ENCODE measurements at places on chromosomes 1 and 21.

- DNase-seq, result no peak
Observed at GRCh38 chr1:226497991-226498639, 50.4 kb upstream of the STUM start.

DNA sequence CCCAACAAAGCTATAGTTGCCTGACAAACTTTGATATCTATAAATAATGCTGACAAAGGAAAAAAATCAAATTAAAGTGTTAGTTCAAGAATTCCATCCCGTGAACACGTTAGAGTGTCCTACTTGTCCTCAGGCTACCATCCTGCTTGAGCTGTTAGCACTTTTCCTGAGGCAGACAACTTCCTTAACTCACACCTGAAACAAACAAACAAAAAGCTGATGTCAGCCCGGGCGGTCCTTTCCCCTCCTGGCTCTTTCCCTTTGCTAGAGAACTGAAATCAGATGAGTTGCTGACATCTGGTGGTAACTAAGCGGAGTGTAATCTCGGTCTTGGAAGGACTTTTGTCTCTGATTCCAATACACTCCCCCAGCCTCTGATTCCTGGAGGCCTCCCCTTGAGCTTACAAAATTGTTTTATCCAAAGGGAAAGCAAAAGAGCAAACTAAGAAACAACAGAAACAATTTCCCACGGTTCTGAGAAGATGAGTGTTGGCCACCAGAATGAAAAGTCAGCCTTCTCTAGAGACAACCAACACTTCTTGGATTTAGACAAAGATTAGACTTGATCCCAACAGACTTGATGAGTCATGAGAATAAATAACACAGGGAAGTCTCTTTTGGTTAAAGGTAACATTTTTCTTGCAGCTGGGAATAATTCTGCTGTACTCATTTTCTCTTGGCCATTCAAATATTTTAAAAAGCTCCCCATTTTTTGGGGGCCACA, 135.4 kb downstream of the PROX1 start:
- no peak for DNase-seq

GRCh38 chr21:32070126-32070525, 197.3 kb downstream of the HUNK start:
- no peak for DNase-seq

GRCh38 chr1:172814428-172814827, 155.5 kb downstream of the FASLG start:
- no peak for DNase-seq

- no peak for DNase-seq
Observed at GRCh38 chr1:162357681-162358266, 18.9 kb downstream of the SPATA46 start.

- no peak for DNase-seq
Observed at GRCh38 chr1:53275566-53275965, 37.2 kb upstream of the MAGOH start.

DNA sequence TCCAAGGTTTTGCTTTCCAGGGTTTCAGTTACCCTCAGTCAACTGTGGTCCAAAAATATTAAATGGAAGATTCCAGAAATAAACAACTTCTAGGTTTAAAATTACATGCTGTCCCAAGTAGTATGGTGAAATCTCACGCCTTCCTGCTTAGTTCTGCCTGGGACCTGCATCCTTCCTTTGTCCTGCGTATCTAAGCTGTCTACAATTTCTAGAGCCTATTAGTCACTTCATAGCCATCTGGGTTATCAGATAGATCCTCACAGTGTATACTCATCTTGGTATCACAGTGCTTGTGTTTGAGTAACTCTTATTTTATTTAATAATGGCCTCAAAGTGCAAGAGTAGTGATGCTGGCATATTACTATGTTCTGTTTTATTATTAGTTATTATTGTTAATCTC, 157.7 kb downstream of the ROR1 start:
- DNase-seq, result no peak

DNA sequence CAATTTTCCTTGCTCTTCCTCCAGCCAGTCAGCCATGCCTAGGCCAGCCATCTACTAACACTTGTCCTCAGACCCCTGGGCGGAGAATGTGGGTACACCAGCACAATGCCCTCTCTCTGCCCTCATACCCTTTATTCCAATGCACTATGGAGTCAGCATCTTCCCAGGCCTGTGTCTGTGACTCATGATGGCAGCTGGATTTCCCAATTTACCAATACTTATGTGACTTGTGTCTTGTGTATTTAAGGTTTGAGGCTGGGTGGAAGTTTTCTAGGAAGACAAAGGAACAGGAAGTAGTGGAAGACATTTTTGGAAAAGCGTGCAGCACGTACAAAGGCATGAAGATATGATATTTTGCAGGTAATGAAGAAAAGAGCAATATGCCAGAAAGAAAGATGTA, 114.3 kb downstream of the NMNAT2 start:
- no peak for DNase-seq

DNA sequence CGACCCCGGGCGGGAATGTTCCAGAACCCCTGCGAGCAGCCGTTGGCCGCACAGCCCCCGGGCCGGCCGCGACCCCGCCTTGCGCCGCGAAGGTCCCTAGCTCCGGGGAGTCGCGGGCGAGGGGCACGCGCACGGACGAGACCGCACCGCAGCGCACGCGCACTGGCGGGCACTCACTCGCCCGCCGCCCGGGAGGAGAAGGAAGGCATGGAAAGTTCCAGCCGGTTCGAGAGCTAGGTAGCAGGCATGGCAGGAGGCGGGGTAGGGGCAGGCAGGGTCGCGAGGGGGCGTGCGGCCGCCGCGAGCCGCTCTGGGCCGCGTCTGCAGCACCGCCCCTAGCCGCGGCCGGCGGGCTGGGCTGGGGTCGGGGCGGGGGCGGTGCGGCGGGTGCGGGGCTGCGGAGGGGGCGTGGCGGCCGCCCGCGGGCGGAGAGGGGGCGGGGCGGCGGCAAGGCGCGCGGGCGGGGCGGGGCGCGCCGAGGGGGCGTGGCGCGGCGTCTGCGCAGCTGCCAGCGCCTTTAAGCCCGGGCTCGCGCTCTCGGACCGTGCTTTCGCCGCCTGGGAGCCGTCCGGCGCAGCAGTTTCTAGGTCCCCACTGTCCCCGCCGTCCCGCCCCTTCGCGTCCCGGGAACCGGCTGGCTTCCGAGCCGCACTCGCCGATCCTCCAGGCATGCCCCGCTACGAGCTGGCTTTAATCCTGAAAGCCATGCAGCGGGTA, at the start of the genes MRPS6 and SLC5A3:
TSS of gene MRPS6 (plus strand) at position 547 of the 717 bp plus-strand sequence. CDS start at position 670, 123 bp downstream.
TSS of gene SLC5A3 (plus strand) at position 547 of the 717 bp plus-strand sequence. CDS start 21,621 bp downstream, outside the sequence.
- DNase-seq, result peak; percentile 80

- no peak for DNase-seq
Observed at GRCh38 chr1:9279172-9279840, 13.4 kb upstream of the SPSB1 start.

- DNase-seq, result no peak
Observed at GRCh38 chr1:199226163-199226562, 587.3 kb downstream of the PTPRC start.

- no peak for DNase-seq
Observed at GRCh38 chr1:86636898-86637297, 67.5 kb upstream of the SH3GLB1 start.

DNA sequence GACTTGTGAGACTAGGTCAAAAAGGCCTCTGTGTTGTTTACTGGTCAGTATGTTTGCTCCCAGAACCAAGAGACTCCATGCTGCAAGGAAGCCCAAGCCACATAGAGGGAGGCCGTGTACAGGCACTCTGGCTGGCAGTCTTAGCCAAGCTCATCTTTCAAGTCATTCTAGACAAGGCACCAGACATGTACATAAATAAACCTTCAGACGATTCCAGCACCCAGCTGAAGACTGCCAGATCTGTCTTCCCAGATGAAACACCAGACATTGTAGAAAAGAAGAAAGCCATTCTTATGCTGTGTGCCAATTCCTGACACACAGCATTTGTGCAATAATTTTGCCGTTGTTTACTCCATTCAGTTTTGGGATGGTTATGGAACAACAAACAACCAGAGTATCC, 595.5 kb downstream of the KIF26B start:
- DNase-seq, result no peak

DNA sequence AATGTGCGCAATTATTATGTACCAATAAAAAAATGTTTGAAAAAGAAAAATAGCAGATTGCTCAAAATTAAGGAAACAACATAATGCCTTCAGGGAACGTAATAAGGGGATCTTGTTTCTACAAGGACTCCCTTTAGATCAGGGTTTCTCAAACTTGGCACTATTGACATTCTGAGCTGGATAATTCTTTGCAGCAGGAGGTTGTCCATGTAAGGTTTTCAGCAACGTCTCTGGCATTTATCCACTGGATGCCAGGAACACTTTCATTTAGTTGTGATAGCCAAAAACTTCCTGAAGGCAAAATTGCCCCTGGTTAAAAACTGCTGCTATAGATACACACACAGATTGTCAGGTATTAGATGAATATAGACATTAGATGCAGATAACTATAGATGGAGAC, 666.7 kb upstream of the ADAMTS5 start:
- no peak for DNase-seq

- no peak for DNase-seq
Observed at GRCh38 chr1:108106775-108107174, 93.4 kb downstream of the SLC25A24 start.

GRCh38 chr21:41641821-41642701, 124.8 kb downstream of the RIPK4 start:
- no peak for DNase-seq

GRCh38 chr1:161511018-161511755, 5.9 kb downstream of the FCGR2A start:
- no peak for DNase-seq

DNA sequence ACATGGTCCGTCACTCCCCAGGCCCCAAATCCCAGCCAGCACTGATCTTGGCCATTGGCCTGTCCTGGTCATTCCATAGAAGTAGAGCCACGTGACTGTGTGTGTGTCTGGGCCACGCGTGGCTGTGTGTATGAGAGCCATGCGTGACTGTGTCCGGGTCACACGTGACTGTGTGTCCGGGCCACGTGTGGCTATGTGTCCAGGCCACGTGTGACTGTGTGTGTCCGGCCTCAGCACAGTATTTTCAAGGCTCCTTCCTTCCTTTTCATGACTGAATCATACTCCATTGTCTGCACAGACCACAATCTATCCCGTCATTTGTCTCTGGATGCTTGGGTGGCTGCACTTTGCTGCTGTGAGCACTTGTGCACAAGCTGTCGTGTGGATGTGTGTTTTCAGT, 67.4 kb downstream of the SKI start:
- DNase-seq, result no peak

DNA sequence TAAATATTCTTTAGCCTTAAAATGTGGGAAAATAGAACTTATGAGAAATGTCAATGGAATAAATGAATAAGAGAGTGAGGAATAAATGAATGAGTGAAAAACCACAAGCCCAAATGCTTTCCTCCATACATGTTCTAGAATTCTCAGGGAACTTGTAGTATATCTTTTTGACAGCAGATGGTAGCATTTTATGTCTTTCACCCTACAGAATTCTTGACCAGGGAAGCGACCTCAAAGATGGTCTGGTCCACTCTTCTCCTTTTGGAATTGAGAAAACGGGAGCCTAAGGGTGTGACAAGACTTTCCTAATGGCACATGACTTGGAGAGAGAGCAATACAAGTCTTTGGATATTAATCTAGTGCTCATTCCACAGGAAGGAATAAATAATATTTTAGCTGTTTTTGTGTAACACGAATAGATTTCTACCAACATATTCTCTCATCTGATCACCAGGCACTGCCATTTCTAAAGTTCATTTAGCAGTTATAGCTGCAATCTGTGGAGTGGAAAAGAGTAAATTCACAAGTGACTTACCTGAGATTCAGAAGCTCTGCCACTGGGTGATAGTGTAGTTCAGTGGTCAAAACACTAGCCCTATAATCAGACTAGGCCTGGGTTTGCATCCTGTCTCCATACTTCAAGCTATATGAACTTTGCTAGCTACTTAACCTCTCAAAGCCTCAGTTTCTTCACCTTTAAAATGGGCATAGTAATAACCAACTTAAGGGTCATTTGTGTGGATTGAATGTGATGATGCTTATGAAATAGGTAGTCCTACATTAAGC, 15.0 kb upstream of the F5 start:
- no peak for DNase-seq

DNA sequence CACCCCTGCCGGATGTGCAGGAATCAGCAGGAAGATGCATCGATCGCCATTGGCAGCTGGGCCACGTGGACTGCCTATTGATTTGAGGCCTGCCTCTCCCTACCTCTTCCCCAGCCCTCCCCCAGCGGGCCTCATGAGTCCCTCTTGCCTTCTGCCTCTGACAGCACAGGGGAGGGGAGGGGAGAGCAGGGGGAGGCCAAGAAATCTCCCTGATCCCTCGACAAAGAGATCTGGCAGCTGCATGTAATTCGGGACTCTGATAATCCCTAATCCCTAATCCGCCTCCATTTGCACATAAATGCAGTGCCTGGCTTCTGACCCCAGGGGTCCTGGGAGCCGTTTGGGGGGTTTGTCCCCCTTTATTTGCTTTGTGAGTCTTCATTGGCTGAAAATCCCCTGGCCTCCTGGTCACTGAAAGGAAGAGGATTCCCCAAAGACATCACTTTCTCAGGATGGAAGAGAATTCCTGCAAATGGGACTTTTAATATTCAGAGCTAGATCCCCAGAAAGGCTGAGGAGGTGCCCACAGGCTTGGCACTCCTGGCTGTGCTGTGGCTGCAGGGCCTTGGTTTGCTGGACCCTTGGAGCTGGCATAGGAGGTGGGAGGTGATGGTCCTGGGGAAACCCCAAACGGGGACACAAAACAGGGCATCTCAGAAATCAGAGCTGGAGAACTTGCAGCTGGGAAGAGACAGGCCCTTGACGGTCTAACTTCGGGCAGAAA, 239.4 kb upstream of the POU3F1 start:
- no peak for DNase-seq

- DNase-seq, result no peak
Observed at GRCh38 chr1:162854245-162854882, 6.6 kb downstream of the CCDC190 start.

GRCh38 chr1:239315631-239316217, 70.6 kb upstream of the CHRM3 start:
- no peak for DNase-seq
